Cardiac atrium fibroblast (primary cell): ENCODE measurements at places on chromosomes 5 and 9. TPM values are rescaled to one million over a fixed set of nuclear protein-coding genes. Genes with fewer than 3 reads are reported as not detected.

Gene LCN6
- total RNA-seq, result not detected in 2 replicates

Gene DBH
- not detected in 2 replicates for total RNA-seq

Gene SNCAIP
- 0.65 TPM in 1 of 2 replicates, not detected in the other for total RNA-seq

Gene ALDH1B1
- total RNA-seq, result 16.2 and 26.1 TPM in 2 replicates

Gene TTC23L
- total RNA-seq, result 2.1 TPM in 1 of 2 replicates, not detected in the other

Gene PCDHGC3
- total RNA-seq, result 40.8 and 83.1 TPM in 2 replicates

Gene FBXL7
- total RNA-seq, result 8.3 and 8.8 TPM in 2 replicates
